ENCODE measurements at places on chromosomes 13 and 19.
A peak's percentile ranks its signal among the peaks of the same experiment; 100 is the strongest.

- DNase-seq, result no peak
These were observed 14.7 kb downstream of the RAP2A start for GRCh38 chr13:97448503-97449251.

- DNase-seq, result peak; percentile 75
These were observed at the start of gene PCDH17 for GRCh38 chr13:57631596-57632275. PCDH17 (plus strand) TSS chr13:57631744; CDS start chr13:57632547, 803 bp downstream.

DNA sequence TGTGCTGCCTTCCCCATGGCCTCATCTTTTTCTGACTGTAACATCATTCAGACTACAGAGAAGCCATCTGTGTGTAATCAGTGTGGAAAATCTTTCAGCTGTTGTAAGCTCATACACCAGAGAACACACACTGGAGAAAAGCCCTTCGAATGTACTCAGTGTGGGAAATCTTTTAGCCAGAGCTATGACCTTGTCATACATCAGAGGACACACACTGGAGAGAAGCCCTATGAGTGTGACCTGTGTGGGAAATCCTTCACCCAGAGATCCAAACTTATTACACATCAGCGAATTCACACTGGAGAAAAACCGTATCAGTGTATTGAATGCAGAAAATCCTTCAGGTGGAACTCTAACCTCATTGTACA lies 17.2 kb upstream of the ZNF8 start:
- DNase-seq, result no peak

- no peak for DNase-seq
These were observed 551 bp downstream of the FZR1 start for GRCh38 chr19:3506384-3507340.

- DNase-seq, result peak; percentile 30
These were observed 36.6 kb upstream of the OXGR1 start for GRCh38 chr13:97030705-97031452.

DNA sequence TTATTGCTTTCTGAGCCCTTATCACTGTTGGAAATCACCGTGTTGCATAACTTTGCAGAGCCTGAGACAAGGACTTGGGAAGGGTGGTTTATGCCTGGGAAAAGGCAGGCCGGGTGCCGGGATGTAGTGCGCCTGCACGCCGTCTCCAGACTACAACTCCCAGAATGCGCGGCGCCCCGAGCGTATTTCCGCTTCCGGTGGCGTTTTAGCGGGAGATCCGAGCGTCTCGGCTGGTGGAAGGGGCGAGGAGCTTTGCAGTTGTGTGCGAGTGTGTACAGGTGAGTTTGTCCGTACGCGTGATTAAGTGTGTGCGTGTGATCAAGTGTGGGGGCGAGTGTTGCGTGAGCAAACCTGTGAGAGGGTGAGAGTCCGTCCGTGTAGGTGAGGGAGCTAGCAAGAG lies 75.4 kb downstream of the PEG3 start:
- DNase-seq, result peak; percentile 24

DNA sequence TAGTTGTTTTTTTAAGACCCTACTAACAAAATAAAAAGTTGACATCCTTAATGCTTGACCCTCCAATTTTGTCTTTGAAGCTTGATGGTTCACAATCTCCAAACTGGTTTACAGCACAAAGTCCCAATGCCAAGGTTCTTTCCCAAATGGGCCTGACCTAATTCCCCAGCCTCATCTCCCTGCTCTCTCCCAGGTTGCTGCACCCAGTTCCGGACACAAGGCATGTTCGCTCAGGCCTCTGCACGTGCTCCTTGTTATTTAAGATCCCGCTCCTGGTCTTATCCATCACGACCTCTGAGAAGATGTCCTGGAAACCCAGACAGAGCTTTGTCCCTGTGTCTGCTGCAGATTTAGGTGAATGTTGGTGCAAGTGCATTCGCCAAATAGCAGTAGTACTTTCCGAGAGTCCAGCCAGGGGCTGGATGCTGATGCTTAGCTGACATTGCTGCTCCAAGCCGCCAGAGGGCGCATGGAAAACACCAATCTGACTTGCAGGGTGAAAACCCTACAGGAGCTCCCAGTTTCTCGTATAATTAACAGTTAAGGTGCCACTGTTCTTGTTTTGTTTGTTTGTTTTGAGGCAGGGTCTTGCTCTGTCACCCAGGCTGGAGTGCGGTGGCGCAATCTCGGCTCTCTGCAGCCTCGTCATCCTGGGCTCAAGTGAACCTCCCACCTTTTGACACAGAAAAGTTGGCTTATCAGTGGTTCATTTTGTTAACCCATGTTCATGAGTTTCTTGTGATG lies 18.5 kb downstream of the LYPD3 start:
- peak; percentile 62 for DNase-seq

DNA sequence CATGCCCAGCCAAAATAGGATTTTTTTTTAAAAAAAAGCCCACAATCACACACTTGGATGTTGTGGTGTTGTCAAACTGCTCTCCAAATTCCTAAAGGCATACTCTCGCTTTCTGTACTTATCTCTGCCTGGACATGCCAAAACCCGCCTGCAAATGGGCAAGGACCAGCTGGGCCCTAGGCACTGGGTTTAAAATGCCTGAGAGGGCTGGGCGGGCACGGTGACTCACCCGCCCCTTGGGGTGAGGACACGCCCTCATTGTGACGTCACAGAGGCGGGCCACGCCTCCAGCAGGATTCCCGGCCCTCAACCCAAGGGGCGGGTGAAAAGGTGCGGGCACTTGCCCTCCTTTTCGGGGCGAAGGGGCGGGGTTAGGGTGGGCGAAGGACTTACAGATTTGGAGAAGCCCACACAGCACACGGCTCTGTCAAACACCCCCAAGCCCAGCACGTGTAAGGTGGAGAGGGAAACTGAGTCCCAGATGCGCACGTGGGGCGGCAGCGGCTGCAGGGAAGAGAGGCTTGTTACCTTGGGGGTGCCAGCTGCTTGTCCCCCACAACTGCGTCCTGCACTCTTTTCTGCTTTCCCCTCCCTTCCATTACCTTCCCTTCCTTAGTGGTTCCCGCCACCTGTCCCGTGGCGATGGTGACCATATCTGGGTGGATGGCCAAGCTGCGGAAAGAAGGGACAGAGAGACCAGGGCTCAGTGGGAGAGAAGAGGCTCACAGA lies 6.6 kb downstream of the EML2 start:
- DNase-seq, result peak; percentile 87

DNA sequence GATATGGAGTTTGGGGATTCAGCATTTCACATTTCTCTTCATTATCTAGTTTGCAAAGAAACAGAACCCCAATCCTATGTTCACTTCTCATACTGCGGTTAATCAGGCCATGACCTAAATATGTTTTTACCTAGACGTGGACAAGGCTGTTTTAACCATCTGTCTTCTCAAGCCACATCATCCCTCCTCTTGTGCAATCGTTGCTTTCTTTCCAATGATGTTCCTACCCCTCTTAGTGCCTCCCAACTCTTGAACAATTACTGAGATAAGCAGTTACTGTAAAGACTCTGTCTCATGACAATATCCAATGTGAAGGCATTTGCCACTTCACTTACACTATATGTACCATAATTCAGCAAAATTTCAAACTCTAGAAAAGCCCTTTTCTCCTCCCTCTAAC lies 406.2 kb downstream of the LIG4 start:
- DNase-seq, result no peak

DNA sequence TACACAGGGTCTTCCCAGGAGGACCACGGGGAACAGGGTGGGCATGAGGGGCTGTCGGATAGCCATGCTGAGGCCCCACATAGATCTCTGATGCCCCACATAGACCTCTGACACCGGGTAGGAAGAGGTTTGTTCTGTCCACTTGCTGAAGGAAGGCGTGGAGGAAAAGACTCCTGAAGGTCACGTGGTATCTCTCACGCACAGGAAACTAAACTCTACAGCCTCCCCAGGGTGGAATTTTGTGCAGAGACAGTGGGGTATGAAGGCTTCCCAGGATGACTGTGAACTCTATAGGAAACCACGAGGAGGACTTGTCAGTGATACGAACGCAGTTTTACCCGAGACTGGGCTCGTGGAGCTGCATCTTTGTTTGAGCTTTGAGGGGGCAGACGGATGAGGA lies 2.8 kb downstream of the EVI5L start:
- DNase-seq, result no peak

DNA sequence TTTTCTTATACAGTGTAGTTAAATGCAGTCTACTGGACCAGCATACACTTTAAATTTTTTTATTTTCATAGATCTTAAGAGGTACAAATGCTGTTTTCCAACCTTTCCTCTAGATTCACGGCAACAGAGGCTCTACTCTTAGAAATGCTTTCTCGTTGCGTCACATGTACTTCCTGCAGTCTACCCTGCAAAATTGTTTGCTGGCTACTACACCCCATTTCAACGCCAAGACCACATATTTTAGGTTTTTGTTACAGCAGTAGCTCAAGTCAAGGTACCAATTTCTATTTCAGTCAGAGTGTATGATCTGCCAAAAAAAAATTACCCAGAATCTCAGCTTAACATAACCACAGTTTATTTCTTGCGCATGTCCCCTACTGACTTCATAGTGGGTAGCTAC lies 94.1 kb downstream of the TNFSF13B start:
- DNase-seq, result no peak

- DNase-seq, result no peak
These were observed 753.6 kb downstream of the LIG4 start for GRCh38 chr13:107461751-107462150.
